ENCODE measurements at places on chromosomes 5 and 9.

- no peak for DNase-seq
Observed at GRCh38 chr5:8953016-8953415, 592.9 kb downstream of the SEMA5A start.

DNA sequence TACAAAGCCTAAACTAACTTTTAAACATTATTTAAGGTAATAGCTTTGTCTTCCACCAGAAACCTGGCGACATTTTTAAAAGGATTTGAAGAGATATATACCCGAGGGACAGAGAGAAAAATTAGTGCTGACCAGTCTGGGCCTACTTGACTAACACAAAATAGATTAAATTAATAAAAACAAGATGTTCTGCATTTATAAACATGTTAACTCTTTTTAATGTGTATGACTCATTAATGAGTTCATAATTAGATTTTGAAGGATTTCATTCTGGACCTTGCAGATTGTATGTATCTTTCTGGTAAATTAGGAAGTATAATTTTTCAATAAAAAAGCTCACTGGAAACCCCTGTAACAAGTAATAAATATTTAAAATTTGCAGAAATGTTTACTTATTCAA, 459.1 kb upstream of the CDH9 start:
- DNase-seq, result no peak

DNA sequence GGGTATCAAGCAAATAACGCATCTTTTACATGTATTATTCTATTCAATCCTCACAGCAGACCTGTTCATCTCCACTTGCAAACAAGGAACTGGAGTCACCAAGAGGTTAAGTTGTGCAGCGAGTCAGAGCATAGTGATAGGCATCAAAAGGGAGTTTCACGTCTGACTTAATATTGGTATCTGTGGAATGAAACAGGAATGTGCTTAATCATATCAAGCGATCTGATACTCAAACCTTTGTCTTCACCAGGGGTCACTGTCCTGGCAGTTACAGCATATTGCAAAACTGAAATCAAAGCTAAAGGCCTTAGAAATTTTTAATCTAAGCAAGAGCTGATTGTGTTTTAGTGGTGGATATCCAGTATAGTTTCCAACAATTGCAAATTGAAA, 271.6 kb downstream of the PLK2 start:
- no peak for DNase-seq

GRCh38 chr9:12935714-12936113, 160.9 kb downstream of the LURAP1L start:
- no peak for DNase-seq

GRCh38 chr9:128548876-128549275, 3.5 kb upstream of the SPTAN1 start:
- no peak for DNase-seq

GRCh38 chr5:35407697-35408096, 177.4 kb upstream of the PRLR start:
- no peak for DNase-seq

DNA sequence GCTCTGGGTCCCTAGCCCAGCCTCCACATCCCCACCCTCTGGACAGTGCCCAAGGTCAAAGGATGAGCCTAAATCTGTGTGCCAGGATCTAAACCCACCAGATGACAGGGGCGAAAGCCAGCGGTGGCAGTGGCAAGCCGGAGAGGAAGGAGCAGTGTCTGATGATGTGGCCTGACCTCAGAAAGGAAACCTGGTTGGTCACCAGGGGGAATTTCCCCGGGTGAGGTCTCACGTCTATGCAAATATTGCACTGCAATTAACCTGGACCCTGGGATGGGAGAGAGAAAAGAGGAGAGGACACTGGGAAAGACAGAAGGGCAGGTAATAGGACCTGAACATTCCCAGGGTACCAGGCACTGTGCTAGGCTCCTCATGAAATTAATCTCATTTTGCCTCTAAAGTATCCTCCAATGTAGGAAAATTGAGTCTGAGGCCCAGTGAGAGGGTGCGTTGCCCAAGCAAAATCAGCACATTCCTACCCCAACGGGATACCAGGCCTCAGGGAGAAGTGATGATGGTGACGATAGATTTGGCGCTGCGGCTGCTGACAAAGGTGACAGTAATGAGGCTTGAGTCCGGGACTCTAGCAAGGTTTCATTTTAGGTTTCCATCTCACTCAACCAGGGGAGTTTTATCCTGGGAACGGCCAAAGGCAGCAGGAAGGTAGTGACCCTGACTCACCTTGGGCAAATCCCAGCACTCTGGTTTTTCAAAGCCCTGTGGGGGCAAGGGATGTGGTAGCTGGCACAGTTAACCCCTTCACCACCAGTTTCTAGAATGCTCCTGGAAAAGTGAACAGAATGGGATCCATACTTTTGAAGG, 13.4 kb upstream of the TNIP1 start:
- DNase-seq, result peak; percentile 94

DNA sequence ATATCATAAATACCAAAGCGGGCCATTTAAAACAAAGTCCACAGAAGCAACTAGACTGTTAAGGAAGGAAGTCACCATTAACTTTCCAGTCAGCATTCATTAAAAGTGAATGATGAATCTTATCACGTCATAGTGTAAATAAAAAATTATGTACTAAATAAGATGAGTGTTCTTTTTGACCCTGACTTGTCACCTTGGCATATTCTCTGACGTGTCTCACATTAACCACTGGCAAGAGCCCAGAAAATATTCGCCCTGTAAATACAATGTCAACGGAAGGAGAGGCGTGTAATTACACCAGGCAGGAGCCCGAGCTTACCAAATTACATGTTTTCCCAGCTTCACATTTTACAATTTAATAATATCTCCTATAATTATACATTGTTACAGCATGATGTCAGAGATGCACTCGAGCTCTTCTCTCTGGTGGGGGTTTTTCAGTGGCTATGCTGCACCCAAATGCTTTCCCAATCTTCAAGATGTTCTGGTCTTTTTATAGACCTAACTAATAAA, 29.3 kb upstream of the UBE2QL1 start:
- DNase-seq, result no peak

GRCh38 chr9:106969696-106970095, 106.7 kb downstream of the ZNF462 start:
- DNase-seq, result no peak

- no peak for DNase-seq
Observed at GRCh38 chr9:125910286-125910685, 163.1 kb downstream of the PBX3 start.

- no peak for DNase-seq
Observed at GRCh38 chr5:65946198-65946745, 19.9 kb downstream of the ERBIN start.

DNA sequence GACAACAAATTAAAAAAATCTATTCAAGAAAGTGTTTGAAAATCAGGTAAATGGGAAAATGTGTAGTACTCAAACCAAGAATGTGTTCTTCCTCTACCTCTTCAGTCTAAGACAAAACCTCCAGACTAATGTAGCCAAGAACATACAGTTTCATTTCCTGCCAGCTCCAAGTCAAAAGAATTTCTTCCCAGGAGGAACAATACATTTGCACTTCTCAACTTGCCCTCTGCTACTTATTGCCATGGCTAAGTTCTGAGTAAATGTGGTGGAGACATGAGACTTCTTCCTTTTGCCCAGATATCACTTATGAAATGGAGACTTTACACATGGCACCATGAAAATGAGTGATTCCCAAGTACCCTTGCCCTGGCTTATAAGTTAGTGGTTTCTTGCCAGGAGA, 2112.2 kb upstream of the C9orf72 start:
- no peak for DNase-seq

DNA sequence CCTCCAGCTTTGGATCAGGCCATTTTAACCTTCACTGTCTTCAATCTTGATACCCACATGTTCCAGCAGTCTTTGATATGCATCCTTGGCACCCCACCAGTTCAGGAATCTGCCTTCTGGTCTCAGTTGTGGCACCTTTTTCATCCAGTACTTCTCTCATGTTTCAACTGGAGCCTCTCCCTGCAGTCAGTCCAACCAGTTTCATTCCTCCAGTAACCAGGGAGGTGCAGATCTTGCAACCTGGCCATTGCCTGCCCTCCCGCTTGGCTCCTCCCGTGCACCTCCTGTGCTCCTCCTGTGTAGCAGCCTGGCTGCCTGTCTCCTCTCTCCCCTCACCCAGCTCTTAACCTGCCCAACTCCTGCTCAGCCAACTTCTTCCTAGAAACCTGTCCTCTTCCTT, 20.2 kb downstream of the FUBP3 start:
- DNase-seq, result no peak

- no peak for DNase-seq
Observed at GRCh38 chr5:149019679-149020078, 43.2 kb downstream of the SH3TC2 start.

GRCh38 chr9:121363622-121363961, 6.5 kb downstream of the STOM start:
- DNase-seq, result no peak

DNA sequence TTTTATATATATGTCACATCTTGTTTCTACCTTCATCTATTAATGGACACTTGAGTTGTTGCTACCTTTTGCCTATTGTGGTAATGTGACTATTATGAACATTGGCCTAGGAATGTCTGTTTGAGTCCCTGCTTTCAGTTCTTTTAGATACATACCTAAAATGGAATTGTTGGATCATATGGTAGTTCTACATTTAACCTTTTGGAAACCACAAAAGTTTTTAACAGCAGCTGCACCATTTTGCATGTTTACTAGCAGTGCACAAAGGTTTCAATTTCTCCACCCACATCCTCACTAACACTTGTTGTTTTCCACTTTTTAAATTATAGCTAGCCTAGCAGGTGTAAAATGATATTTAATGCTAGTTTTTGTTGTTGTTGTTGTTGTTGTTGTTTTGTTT, 88.4 kb downstream of the GALNT10 start:
- DNase-seq, result no peak

- no peak for DNase-seq
Observed at GRCh38 chr5:337563-338130, 16.1 kb downstream of the AHRR start.

DNA sequence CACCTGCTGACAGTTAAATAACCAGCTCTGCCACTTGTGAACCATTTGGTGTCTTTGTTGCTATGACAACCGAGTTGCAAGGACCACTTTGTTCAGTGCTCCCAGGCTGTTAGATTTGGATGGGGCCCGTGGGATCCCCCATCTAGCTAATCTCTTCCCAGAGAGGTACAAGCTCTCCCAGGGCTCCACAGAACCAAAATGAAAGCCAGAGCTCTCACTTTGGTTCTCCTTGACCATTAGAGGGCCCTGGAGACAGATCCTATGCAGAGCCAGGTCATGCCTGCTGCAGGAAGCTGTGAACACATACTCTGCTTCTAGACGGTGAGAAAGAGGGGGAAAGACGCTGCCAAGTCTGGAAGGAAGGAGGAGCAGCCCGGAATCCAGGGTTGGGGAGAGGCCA, 224.6 kb downstream of the GABBR2 start:
- no peak for DNase-seq

DNA sequence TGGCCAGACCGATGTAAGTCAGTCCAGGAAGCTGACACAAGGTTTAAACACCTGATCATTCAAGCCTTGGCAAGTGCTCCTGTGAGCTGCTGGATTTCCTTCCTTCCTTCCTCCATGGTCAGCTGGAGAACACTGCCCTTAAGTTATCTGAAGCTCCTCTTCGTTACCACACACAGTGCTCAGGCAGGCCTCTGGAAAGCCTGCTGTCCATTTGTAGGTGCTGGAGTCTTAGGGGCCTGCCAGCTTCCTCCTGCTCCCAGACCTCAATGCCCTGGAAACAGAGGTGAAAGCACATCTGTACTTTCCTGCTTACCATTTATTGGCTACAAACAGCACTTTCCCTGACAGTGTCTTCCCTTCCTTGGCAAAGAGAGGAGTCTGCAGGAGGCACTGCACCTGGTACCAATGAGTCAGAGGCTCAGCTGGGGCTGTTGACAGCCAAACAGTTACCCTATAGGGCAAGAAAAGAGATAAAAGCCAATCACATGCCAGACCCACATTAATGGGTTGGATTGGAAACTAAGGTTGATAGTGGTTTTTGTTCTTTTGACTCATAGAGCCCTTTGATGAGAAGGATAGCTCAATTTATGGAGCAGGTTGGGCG, 72.6 kb upstream of the PUM3 start:
- no peak for DNase-seq

DNA sequence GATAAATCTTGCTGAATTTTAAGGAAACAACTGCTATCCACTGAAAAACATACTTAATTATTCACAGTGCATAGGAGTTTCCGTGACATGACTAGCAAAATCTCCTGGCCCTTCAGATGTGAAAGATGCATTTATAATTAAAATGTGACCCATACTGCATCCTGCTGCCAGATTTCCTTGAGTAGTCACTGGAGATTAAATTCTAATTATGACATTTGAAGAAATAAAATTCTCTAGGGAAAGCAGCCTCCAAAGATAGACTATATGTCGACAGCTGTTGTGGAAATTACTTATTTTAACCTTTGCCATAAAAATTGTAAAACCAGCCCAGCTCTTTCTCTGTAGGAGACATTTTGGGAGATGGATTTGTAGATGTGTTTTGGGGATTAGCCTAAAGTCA, 193.6 kb upstream of the SMC2 start:
- DNase-seq, result no peak

- no peak for DNase-seq
Observed at GRCh38 chr9:99158629-99159028, 53.7 kb downstream of the TGFBR1 start.

DNA sequence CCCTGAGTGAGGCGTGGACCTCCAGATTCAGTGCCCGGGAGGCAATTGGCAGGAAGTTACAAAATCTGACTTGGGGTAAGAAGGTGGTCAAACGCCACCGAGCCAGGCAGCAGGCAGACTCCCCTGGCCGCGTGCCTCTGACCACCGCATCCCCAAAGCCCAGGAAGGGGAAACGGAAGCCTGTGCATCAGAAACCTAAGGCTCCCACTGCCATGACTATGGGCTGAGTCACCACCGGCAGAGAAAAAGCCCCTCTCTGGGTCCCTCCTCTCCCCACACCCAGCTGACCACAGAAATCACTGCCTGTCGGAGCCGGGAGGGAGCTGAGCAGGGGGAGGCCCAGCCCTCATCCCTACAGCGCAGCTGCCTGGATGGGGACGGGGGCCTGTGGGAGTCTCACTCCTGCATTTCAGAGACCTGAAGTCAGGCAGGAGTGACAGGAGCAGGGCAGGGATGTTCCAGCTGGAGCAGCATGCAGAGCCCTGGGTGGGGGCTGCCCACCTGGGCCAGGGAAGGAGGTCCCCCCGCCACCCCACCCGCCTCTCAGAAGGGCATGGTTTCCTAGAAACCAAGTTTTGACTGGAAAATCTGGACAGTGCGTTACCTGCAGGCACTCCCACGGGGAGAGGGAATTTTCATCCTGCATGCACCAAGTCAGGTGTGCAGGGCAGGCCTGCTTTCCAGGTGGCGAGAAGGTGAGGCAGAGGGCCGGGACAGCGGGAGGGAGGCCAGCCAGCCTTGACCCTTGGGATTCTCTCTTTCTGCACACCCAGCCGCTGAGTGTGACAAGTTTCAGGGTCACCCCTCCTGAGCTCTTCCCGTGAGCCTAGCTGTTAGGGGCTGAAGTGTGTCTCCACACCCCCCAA, 68.2 kb downstream of the LRSAM1 start:
- DNase-seq, result peak; percentile 97

- no peak for DNase-seq
Observed at GRCh38 chr5:89187883-89188465, 305.0 kb upstream of the MEF2C start.

- DNase-seq, result no peak
Observed at GRCh38 chr5:13278148-13278547, 666.3 kb downstream of the DNAH5 start.

Data from inflammatory macrophage treated with lipopolysaccharide for 1 hour (primary cell).